Calu3 (cell line): ENCODE measurements at places on chromosomes 3 and 15. TPM values are rescaled to one million over a fixed set of nuclear protein-coding genes. Genes with fewer than 3 reads are reported as not detected.

DNA sequence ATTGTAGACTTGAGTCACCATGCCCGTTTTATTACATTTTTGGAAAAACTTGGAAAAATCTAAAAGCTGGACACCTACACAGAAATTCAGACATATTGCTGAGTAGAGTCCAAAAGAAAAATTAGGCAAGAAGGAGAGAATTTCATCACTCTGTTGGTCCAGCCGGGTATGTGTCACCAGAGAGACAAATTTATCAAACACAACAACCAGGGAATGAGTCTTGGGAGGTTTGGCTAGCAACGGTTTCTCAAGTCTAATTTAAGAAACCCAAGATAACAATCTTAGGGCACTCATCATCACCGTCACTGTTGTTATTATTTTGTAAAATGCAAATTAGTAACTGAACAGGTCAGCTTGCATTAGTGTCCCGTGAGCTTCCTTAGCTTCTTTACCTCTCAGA is 197.5 kb upstream of the C2CD4B start:
- no peak for DNase-seq

- DNase-seq = no peak
Measured at GRCh38 chr3:104763007-104763406, 603.7 kb upstream of the ALCAM start.

ANO10 gene
- total RNA-seq = 22.9 and 26.8 TPM in 2 replicates

ATP2B2 gene
- total RNA-seq = not detected in 2 replicates

GRCh38 chr3:172268868-172269267 is 179.4 kb downstream of the GHSR start:
- no peak for DNase-seq

DNA sequence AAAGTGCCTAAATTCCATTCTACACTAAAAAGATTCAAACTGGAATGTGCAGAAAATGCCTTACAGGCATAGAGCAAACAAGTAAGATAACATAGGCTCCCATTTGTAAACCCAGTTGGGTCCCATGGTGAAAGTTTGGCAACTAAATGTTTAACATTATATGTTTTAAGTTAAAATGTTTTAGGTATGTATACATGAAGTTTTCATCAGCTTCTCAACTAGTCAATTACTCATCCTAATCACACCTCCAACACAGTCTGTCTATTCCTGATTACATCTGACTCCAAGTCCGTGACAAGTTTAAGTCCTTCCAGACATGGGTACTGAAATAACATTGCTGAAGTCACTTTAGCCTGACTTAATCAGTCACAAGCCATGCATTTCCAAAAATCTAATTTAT is 25.0 kb downstream of the MYLK start:
- DNase-seq = no peak

DNA sequence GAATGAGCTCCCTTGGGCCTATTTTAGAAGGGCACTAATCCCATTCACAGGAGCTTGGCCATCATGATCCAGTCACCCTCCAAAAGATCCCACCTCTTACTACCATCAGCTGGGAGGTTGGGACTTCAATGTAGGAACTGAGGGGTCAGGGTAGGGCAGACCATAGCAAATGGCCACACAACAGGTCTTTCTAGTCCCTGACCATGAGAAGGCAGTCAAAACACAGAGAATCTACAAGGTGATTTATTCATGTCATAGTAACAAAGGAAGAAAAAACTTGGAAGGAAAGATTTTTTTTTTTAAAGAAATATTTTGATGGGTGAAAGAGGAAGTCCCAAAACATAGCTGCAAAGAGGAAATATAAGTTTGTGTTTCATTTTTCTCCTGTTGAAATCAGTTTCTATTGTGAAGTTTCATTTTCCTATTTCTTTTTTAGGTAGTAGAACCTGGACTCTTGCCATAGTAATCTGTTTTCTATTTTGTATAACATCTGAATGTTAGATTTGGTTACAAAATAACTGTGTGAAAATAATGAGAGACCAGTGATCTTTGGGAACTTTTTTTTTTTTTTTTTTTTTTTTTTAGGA is 23.5 kb upstream of the TNFSF10 start:
- no peak for DNase-seq

- DNase-seq = peak; percentile 19
Measured at GRCh38 chr3:99638167-99638948, at the start of gene COL8A1. TSS of gene COL8A1 (plus strand) at chr3:99638594. CDS start at chr3:99790683, 152,089 bp downstream.

- no peak for DNase-seq
Measured at GRCh38 chr15:34933432-34933975, 36.0 kb downstream of the AQR start.

SLC9C1 gene
- total RNA-seq = not detected in 2 replicates

DNA sequence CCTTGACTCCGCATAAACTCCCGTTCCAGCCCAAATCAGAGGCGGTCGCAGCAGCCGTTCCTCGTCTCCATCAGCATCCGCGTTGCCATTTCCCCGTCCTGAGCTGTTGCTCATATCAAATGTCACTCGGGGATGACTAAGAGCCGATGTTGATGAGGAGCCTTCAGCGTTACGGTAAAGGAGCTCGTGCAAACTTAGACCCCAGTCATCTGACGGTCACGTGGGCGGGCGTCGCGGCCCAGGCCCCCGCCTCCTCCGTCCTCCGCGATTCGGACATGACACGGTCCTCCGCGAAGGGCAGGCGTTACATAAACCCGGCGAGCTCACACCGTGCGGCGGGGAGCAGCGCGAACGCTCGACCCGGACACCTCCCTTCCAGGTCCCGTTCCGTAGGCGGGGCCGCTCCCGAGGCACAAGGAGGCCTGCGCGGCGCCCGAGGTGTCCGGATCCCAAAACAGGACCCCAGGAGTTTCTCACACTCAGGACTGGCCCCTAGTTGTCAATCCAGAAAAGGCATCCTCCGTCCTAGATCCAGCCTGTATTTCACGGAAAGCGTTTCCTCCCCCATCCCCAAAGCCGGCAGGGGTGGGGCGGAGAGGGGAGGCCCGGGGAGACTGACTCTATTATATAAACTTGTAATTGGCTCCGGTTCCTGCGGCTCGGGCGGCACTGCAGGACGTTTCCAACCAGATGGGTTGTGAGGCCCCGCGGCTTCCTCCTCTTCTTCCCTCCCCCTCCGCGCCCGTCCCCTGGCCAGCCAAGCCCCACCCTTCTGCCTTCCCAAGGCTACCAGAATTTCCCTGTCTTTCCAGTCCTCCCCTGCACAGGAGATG is 100.0 kb upstream of the IGF1R start:
- peak; percentile 55 for DNase-seq

DNA sequence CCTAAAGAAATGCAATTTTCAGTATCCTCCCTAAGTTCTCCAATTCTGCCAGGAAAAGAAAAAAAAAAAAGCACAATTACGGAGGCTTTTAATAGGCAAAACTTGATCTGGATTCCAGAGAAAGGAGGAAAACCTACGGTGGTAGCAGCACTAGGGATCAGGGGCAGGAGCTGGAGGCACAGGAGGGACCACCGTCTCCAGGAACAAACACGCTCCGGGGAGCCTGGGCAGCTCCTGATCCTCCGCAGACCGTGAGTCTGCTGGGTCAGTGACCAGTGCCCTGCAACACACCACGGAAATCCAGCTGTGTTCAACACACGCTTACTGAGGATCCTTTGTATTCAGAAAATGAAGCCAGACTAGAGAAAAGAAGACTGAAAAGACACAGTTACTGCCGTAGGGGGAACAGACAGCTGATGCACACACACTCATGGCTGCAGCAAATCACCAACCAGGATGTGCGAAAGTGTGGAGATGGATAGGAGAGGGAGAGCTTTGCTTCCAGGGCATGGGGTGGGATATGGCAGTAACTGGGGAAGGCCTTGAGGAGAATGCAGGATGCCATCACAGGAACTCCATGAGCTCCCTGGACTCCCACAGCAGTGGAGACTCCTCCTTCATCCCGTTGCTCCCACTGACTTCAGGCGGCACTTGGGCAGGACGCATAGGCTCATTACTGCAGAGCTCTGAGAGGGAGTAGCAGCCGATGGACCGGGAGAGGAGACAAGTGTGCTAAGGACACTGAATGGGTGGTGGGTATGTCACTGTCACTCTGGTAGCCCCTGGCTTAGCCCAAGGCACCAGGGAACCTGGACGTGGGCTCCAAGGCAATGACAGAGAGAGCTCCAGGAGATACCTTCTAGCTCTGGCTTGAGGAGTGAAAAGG is 167.0 kb downstream of the ATP10A start:
- no peak for DNase-seq

- no peak for DNase-seq
Measured at GRCh38 chr15:22942306-22942855, 37.8 kb downstream of the CYFIP1 start.

CTXN2 gene
- not detected in 2 replicates for total RNA-seq

SGO1 gene
- total RNA-seq = 29.4 and 30.2 TPM in 2 replicates

SLC22A14 gene
- total RNA-seq = 1.8 and 2.1 TPM in 2 replicates

DNA sequence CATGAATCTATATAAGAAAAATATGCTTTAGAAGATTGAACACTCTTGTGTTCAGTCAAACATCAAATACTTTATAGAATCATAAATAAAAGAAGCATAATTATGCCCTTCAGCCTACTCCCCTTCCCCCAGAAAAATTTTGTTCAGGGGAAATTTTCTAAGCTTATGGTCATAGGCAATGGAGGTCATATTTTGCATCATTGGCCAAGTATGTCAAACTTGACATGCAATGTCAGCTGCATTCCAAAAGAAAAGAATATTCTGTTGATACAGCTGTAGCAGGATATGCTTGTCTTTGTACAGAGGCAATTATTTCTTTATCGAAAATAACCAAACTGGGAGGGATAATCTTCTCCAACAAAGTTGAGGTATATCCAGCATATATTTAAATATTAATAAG is 328.2 kb downstream of the ZIC1 start:
- DNase-seq = no peak
